ENCODE measurements at places on chromosomes 6 and 20. TPM values are rescaled to one million over a fixed set of nuclear protein-coding genes. Genes with fewer than 3 reads are reported as not detected.

OPN5 gene
- polyA plus RNA-seq: not detected

MCCD1 gene
- not detected for polyA plus RNA-seq

FHL5 gene
- polyA plus RNA-seq: 31.1 TPM

ULBP3 gene
- polyA plus RNA-seq: 2.3 TPM

SNAP91 gene
- 1.3 TPM for polyA plus RNA-seq

EYS gene
- 0.01 TPM for polyA plus RNA-seq

TSPO2 gene
- polyA plus RNA-seq: not detected

DEFB123 gene
- not detected for polyA plus RNA-seq

- H3K36me3 ChIP-seq: no peaks in the 10 kb centered on the region
- DNase-seq: peak; percentile 16
- H3K27me3 ChIP-seq: no peaks in the 10 kb centered on the region
- no peaks in the 10 kb centered on the region for H3K4me1 ChIP-seq
- H3K27ac ChIP-seq: no peak overlapping the region
- no peak overlapping the region for H3K4me3 ChIP-seq
Observed at GRCh38 chr6:88538130-88538706, 372.1 kb upstream of the CNR1 start.

- no peak for DNase-seq
- H3K36me3 ChIP-seq: no peaks in the 10 kb centered on the region
- H3K27ac ChIP-seq: no peak overlapping the region
- no peaks in the 10 kb centered on the region for H3K27me3 ChIP-seq
- no peak overlapping the region for H3K4me3 ChIP-seq
Observed at GRCh38 chr20:48601798-48602197, 226.0 kb downstream of the PREX1 start.

DNA sequence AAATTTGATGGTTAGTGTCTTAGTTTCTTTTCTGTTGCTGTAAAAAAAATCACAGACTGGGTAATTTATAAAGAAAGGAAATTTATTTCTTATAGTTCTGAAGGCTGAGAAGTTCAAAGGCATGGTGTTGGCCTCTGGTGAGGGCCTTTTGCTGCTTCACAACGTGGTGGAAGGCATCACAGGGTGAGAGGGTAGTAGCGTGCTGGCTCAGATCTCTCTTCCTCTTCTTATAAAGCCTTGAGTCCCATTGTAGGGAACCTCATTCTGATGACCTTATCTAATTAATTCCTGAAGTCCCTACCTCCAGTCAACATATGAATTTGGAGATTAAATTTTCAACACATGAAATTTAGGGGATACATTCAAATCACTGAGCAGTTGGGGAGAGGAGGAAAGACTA is 62.0 kb downstream of the ARID1B start:
- DNase-seq: no peak
- no peak overlapping the region for H3K27ac ChIP-seq
- H3K27me3 ChIP-seq: no peaks in the 10 kb centered on the region
- peaks cover 29% of the 10 kb centered on the region for H3K4me1 ChIP-seq

DNA sequence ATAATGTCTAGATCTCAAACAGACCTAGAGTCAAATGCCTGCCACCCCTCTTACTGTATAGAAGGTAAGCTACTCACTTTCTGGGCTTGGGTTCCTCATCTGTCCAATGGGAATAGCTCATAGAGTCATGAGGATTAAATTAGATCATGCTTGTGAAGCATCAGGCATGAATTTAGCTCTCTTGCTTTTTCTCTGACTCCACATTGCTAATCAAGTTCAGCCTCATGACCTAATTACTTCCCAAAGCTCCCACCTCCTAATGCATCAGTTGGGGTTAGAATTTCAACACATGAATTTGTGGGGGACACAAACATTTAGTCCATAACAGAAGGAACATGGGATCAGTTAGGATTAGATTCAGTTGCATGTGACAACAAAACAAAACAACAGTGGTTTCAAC is 4.6 kb upstream of the DDX27 start:
- H3K36me3 ChIP-seq: no peaks in the 10 kb centered on the region
- no peaks in the 10 kb centered on the region for H3K27me3 ChIP-seq
- H3K4me1 ChIP-seq: no peaks in the 10 kb centered on the region
- no peak overlapping the region for H3K4me3 ChIP-seq
- no peak for DNase-seq
- no peak overlapping the region for H3K27ac ChIP-seq

DNA sequence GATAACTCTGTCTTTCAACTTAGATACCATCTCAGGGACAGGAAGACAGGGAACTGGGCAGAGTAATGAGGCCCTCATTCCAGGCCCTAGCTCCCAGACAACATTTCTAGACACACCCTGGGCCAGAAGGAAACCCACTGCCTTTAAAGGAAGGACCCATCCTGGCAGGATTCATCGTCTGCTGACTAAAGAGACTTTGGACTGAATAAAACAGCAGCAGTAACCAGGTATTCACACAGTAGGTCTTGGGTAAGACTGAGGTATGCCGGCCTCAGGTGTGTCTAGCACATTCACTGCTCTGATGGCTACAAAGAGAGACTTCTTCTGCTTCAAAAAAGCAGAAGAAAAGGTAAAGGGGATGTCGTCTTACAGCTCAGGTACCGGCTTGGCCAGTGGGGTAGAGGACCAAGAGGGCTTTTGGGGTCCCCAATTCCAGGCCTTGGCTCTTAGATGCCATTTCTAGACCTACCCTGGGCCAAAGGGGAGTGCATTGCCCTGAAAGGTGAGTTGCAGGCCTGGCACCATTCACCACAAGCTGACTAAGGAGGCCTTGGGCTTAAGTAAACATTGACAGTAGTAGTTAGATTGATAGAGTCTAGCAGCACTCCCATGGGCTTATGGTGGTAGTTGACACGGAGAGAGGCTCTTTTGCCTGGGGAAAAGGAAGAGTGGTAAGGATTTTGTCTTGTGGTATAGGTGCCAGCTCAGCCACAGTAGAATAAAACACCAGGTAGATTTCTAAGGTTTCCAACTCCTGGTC is 13.4 kb downstream of the SNX14 start:
- no peak overlapping the region for H3K27ac ChIP-seq
- no peak overlapping the region for H3K4me3 ChIP-seq
- no peak for DNase-seq
- no peaks in the 10 kb centered on the region for H3K36me3 ChIP-seq
- no peaks in the 10 kb centered on the region for H3K4me1 ChIP-seq
- no peaks in the 10 kb centered on the region for H3K27me3 ChIP-seq

DNA sequence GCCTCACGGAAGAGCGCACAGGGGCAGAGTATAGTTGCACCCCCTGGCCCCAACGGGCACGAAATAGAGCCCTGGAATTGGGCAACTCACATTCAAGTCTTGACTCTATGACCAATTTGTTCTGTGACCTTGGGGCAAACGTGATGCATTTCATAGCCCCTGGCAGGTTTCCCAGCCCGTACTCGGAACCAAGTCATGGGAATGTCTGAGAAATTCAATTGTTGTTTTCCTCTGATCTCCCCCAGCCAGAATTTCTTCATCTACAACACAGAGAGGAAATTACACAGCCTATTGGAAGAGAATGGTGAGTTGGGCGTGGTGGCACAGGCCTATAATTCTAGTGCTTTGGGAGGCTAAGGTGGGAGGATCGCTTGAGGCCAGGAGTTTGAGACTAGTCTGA is 322.3 kb upstream of the SULF2 start:
- H3K36me3 ChIP-seq: no peaks in the 10 kb centered on the region
- H3K4me1 ChIP-seq: peaks cover 7% of the 10 kb centered on the region
- no peak overlapping the region for H3K27ac ChIP-seq
- DNase-seq: peak; percentile 74

GRCh38 chr6:14841901-14842421 is 403.9 kb upstream of the JARID2 start:
- no peaks in the 10 kb centered on the region for H3K27me3 ChIP-seq
- no peak for DNase-seq
- H3K4me1 ChIP-seq: peaks cover 4% of the 10 kb centered on the region
- no peaks in the 10 kb centered on the region for H3K36me3 ChIP-seq

DNA sequence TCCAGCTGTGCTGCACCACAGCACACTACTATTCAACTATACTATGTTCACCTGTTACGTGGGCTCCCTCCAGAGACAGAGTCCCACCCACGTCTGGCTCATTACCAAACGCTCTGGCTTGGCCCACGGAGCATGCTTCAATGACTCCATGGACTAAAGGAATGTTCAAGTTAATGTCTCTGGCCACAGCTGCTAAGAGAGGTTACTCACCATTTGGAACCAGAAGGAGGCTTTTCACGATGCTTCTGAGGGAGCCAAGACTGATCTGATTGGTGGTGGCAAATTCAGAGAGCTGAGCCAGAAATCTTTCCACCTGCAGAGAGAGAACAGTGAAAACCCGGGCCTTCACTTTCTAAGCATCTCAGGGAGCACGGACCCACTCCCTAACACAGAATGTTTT is 15.6 kb downstream of the COMMD7 start:
- H3K27me3 ChIP-seq: no peaks in the 10 kb centered on the region
- H3K36me3 ChIP-seq: no peaks in the 10 kb centered on the region
- H3K4me1 ChIP-seq: peaks cover 3% of the 10 kb centered on the region
- H3K4me3 ChIP-seq: no peak overlapping the region
- no peak for DNase-seq

- no peaks in the 10 kb centered on the region for H3K36me3 ChIP-seq
- no peak for DNase-seq
- no peak overlapping the region for H3K27ac ChIP-seq
Observed at GRCh38 chr20:38307371-38308046, 3.6 kb downstream of the BPI start.

- H3K36me3 ChIP-seq: no peaks in the 10 kb centered on the region
- no peaks in the 10 kb centered on the region for H3K27me3 ChIP-seq
- H3K4me1 ChIP-seq: no peaks in the 10 kb centered on the region
- H3K27ac ChIP-seq: no peak overlapping the region
- DNase-seq: no peak
Observed at GRCh38 chr6:87879132-87879861, 168.3 kb upstream of the SPACA1 start.

- H3K27ac ChIP-seq: no peak overlapping the region
- H3K36me3 ChIP-seq: no peaks in the 10 kb centered on the region
- no peaks in the 10 kb centered on the region for H3K4me1 ChIP-seq
Observed at GRCh38 chr6:161545741-161546140, 271.9 kb upstream of the AGPAT4 start.

DNA sequence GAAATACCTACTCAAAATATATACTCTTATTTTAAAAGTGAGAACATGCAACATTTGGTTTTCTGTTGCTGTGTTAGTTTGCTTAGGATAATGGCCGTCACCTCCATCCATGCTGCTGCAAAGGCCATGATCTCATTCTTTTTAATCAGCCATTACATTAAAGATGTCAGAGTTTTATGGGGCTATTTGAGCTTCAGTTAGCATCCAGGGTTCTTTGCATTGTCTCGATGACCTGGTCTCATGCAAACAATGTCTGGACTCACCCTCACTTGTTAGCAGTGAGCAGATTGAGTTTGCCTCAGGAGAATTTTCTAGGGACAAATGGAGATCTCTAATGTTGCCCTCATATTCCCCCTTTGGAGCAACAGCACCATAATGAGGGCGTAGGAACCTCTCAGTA is 458.7 kb upstream of the AGPAT4 start:
- no peak for DNase-seq
- no peaks in the 10 kb centered on the region for H3K4me1 ChIP-seq
- no peak overlapping the region for H3K27ac ChIP-seq
- no peaks in the 10 kb centered on the region for H3K27me3 ChIP-seq
- no peak overlapping the region for H3K4me3 ChIP-seq

GRCh38 chr6:154239392-154239791 is 117.2 kb downstream of the IPCEF1 start:
- no peaks in the 10 kb centered on the region for H3K36me3 ChIP-seq
- H3K4me1 ChIP-seq: no peaks in the 10 kb centered on the region
- no peak overlapping the region for H3K27ac ChIP-seq
- DNase-seq: no peak
- H3K27me3 ChIP-seq: no peaks in the 10 kb centered on the region

DNA sequence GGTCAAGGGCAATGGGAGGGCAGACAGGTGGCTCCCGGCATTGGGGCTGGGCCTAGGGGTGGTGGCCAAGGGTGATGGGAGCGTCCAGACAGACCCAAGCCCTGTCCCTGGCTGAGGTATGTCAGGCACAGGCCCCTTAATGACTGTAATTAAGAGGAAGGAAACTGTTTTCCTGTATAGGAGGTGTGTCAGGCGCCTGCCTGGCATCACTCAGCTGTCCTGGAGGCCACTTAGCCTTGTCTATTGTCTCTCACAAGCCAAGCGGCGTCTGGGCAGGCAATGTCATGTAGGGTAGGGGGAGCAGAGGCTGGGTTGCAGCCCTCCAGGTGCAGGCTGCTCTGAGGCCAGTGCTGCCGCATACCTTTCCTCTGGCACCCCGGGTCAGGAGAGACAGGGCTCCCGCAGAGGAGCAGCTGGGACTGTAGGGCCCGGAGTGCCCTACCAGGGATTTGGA is 3.9 kb upstream of the FAM83C start:
- no peaks in the 10 kb centered on the region for H3K36me3 ChIP-seq
- H3K4me1 ChIP-seq: peaks cover 2% of the 10 kb centered on the region
- DNase-seq: no peak

GRCh38 chr6:163395122-163395830 is 19.2 kb upstream of the QKI start:
- no peaks in the 10 kb centered on the region for H3K4me1 ChIP-seq
- DNase-seq: no peak
- no peaks in the 10 kb centered on the region for H3K36me3 ChIP-seq
- H3K27me3 ChIP-seq: no peaks in the 10 kb centered on the region
- no peak overlapping the region for H3K27ac ChIP-seq

GRCh38 chr20:59455402-59456341 is 148.7 kb upstream of the PHACTR3 start:
- H3K4me3 ChIP-seq: no peak overlapping the region
- no peaks in the 10 kb centered on the region for H3K27me3 ChIP-seq
- no peak for DNase-seq
- no peaks in the 10 kb centered on the region for H3K36me3 ChIP-seq
- H3K4me1 ChIP-seq: no peaks in the 10 kb centered on the region

GRCh38 chr6:40946738-40947301 is 92.2 kb downstream of the UNC5CL start:
- H3K27me3 ChIP-seq: no peaks in the 10 kb centered on the region
- no peak overlapping the region for H3K27ac ChIP-seq
- no peaks in the 10 kb centered on the region for H3K36me3 ChIP-seq
- no peaks in the 10 kb centered on the region for H3K4me1 ChIP-seq
- no peak overlapping the region for H3K4me3 ChIP-seq
- no peak for DNase-seq

DNA sequence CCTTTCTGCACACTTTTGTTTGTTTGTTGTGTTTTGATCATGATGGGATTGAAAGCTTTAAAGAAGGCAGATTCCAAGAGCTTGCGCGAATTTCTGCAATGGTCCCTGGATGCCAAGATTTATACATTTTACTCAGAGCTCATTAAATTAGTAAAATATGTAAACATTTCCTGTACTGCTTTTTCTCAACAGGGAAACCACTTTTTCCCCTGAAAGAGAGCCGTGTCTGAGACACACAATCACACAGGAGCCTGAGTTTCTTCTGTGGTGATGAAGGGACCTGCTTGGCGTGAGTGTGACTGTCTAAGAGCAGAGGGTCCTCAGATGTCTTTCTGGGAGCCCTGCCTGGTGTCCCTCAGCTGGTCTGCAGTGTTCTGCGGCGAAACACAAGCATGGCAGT is 12.1 kb upstream of the TAGAP start:
- H3K4me1 ChIP-seq: no peaks in the 10 kb centered on the region
- H3K27me3 ChIP-seq: no peaks in the 10 kb centered on the region
- DNase-seq: no peak
- H3K36me3 ChIP-seq: no peaks in the 10 kb centered on the region
- H3K27ac ChIP-seq: no peak overlapping the region

GRCh38 chr20:43287637-43288036 is 97.9 kb upstream of the PTPRT start:
- no peak for DNase-seq
- no peak overlapping the region for H3K27ac ChIP-seq
- H3K27me3 ChIP-seq: no peaks in the 10 kb centered on the region
- H3K4me1 ChIP-seq: no peaks in the 10 kb centered on the region

- H3K27ac ChIP-seq: no peak overlapping the region
- DNase-seq: no peak
- peaks cover 1% of the 10 kb centered on the region for H3K4me1 ChIP-seq
- no peaks in the 10 kb centered on the region for H3K36me3 ChIP-seq
Observed at GRCh38 chr20:59217794-59218280, 54.2 kb downstream of the ZNF831 start.
